ENCODE measurements at places on chromosomes 16 and 17.

- no peak for DNase-seq
These were observed 60.0 kb downstream of the MEAK7 start for GRCh38 chr16:84444476-84444875.

DNA sequence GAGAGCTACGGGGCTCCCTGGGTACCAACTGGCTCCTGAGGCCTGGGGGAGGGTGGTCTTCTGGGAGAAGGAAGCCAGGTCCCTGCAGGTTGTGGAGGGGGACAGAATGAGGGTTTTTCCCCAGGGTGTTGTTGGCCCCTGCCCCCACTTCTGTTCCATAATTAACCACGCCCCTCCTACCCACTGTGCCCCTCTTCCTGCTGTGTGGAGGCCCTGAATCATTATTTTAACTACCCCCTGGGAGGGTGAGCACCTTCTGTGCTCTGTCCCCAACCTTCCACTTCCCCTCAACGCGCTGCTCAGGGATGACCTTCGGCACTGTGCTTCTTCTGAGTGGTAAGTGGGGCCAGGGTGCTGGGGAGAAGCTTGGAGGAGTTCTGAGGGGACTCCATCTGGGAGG lies at the start of gene ITGAD:
Gene ITGAD (plus strand): TSS at position 280 of the 400 bp plus-strand sequence. CDS start 26 bp downstream, at position 306.
- DNase-seq: no peak

DNA sequence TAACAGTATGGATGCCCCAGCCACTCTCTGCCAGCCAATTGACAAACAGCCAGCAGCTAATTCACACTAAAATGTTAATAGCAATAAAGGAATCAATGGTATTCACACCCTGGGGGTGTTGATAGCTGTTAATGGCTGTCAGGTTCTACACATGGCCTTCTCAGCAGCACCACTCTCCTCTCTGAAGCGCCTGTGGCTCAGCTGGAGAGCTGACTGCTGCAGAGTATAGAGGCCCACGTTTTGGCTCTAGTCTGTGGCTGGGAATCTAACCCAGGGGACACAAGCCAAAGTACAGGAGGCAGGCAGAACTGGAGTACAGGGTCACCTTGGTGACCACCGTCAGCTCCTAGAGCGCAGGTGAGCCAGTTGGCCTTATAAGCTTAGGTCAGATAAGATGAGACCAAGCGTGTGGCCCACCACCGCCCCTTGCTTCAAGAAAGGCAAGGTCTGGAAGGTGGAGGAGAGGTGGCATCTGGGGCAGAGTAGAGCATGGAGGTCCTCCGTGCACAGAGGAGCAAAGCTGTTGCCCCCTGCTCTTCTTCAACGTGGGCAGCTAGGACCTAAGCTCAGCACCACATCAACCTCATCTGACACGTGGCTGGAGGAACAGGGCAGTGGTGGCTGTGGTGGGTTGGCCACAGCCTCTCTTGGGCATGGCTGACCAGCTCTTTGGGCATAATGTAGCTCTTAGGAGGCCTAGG lies 25.4 kb downstream of the CCR7 start:
- no peak for DNase-seq

- peak; percentile 55 for DNase-seq
These were observed 10.3 kb downstream of the HSPB9 start for GRCh38 chr17:42132941-42133340.

DNA sequence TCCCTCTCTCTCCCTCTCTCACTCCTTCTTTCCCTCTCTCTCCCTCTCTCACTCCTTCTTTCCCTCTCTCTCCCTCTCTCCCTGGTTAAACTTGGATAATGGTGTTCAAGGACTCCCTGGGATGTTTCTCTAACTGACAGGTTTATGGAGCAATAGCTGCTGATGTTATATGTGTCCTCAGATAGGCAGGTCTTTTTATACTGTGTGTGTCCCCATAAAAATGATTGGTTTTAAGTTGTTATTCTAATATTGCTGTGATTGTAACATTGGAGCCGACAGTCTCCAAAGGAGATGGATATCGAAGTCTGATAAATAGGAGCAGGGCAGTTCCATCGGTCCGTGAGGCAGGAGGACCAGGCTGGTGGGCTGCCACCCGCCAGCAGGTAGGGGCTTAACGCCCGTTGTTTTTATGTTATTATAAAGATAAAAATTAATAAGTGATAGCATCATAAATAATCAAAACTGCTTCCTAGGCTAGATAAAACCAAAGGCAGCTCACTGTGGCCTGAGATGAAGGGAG lies 38.1 kb upstream of the C16orf82 start:
- no peak for DNase-seq

DNA sequence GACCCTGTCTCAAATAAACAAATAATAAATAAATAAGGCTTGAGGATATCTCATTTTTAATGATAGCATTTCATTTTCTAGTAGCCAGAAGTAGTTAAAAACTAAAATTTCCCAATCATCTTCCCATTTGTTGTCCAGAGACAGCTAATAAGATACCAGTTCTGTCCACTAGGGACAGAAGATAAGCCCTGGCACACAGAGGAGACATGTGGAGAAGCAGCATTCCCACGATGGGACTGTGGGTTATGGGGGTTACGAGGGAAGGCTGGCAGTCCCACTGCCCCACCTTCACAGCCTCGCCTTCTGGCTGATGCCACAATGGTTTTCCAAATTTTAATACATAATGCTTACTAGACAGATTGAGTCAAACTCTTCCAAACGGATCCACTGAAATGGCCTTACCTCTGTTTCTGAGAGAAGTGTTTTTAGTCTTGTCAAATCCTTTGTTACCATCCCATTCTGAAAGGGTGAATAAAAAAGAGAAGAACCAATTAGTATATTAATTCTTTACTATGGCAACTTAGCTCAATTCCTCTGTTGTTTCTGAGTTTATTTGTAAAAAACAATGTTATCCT lies 44.2 kb downstream of the HELZ start:
- no peak for DNase-seq

DNA sequence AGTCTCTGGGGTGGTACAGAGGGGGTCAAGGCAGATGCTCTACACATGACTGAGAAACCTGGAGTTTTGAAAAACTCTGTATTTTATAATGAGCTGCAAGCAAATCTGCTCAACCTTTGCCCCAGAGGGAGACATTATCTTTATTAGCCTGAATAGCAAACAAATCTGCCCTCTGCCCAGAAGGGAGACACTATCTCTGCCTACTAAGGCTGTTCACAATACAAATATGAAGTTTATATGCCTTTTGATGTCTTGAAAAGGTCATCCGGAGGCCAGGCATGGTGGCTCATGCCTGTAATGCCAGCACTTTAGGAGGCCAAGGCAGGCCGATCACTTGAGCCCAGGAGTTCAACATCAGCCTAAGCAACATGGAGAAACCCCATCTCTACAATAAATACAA lies 11.0 kb upstream of the XYLT1 start:
- no peak for DNase-seq

DNA sequence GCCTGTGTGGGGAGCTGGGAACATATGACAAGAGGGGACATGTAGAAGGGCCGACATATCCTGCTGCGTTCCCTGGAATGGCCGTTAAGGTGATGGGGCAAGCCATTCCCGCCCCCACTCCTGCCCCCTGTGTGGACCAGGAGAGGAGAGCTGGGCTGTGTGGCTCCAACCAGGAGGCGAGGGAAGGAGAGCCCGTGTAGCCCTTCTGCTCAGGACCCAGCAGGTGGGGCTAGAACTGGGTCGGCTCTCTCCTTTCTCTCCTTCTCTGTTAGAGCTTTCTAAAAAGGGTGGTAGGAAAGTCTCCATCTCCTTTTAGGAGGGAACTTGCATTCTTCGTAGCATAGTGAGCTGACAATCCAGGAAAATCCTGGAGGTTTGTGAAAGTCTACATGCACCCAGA lies 12.8 kb downstream of the SPHK1 start:
- no peak for DNase-seq

DNA sequence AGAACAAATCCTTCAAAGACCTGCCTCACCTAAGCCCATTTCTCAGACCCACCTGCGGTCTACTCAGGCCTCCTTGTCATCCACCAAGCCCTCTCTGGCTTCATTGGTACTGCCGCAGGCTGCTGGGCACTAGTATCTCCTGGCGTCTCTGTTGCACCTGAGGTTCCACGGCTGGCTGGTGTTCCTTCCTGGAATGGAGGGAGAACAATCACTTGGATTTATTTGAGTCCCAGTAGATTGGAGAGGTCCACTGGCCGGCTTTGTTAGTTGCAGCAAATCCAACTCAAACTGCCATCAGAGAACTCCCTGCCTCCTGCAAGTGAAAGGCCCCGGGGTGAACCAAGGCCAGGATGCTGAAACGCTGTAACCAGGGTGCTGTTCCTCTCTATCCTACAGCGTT lies 15.3 kb downstream of the MIS12 start:
- DNase-seq: no peak

DNA sequence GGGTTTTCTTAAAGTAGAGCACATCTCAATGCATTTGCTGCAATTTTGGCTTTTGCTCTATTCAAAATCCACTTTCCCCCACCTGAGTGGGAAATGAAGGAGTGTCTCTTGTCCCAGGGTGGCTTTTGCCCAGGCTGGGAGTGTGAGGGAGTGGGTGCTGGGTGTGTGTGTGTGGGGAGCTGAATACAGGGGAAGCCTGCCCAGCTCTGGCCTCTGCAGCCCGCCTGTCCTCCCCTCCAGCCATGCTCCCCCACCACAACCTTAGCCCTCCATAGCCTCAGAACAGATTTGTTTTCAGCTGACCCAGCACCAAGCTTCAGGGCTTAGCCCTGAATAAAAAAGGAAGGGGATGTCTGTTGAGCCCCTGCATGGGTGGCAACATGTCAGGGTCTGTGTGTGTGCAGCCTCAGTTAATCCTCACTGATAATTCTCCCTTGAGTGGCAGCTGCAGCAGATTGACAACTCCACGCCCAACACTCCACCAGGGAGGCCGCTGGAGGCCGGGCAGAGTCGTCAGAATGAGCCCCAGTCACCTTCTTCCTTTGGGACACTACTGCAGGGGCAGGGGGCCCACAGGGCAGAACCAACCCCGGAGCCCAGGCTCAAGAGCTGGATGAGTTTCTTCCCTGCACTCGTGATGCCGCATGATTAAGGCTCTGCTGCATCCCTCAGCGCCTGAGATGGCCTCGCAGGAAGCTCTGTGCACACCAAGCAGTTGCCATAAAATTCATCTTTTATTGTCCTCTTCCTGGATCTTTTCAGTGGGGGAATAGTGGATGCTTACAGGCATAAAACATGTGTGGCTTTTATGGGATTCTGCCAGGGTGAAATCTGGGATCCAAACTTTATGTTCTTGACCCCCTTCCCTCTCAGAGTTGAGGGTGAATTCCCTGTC lies 55.0 kb downstream of the SPACA3 start:
- no peak for DNase-seq

- DNase-seq: peak; percentile 5
These were observed 104.4 kb downstream of the AMFR start for GRCh38 chr16:56320811-56321558.

- DNase-seq: no peak
These were observed 52.2 kb downstream of the ZDHHC7 start for GRCh38 chr16:84959045-84959576.

DNA sequence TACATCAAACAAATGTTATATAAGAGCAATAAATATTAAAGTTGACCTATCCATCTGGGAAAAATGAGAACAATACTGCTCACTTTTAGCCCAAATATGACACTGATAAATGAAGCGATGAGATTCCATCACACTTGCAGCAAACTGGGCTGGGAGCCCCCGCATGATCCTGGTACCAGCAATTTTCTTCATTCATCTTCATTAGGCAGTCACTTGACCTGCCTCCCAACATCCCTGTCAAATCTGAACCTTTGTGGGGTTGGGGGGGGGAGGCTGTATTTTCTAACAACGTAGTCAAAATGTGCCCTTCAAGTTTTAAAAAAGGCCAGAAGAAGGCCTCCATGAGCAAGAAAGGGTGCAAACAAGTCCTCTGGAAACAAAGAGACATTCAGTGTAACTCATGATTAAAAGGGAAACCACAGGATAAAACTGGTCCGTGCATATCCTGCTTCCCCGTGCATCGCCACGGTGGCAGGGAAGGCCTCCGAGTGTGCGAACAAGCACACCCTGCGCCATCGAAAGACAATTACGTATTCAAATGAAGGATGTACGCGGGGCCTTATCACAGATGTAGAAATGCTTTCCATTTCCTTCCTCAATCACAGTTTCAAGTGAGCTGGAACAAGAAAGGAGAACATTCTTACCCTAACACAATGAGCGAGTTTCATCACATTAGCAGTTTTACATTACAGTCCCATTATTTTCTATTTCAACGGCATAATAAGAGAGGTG lies 48.4 kb downstream of the TOX3 start:
- DNase-seq: no peak

- DNase-seq: no peak
These were observed 223.1 kb downstream of the SEC14L1 start for GRCh38 chr17:77363821-77364361.

- DNase-seq: no peak
These were observed 34.9 kb downstream of the UBE2G1 start for GRCh38 chr17:4331614-4332013.

DNA sequence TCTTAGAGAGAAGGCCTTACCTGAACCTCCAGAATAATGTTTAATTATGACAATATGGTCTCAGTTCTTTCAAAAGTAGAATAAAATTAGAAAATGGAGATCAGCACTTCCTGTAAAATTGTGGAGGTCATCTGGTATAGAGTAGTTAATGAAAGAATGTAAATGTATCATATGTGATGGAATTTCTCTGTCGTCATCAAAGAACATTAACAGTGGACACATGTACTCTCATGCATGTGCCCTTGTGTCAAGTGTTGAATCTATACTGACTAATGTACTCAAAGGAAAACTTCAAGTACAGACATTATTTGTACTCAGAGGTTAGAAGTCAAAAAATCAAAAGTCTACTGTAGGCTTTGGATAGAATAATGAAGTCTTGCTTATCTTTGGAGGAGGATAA lies 129.2 kb upstream of the MYOCD start:
- no peak for DNase-seq

DNA sequence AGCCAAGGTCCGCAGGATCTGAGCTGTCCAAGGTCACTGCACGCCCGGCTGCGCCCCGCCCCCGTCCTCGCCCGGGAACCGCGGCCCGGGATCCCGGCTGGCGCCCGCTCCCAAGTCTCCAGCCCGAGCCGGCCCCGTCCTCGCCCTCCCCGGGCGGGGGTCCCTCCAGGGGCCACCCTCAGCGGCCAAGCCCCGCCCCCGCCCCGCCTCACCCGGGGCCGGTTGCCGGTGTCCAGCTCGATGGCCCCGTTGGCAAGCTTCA lies 216 bp downstream of the VPS9D1 start:
- DNase-seq: no peak

- DNase-seq: no peak
These were observed 15.9 kb downstream of the KPNB1 start for GRCh38 chr17:47665655-47666054.
